ENCODE measurements at places on chromosomes 1 and 21.

DNA sequence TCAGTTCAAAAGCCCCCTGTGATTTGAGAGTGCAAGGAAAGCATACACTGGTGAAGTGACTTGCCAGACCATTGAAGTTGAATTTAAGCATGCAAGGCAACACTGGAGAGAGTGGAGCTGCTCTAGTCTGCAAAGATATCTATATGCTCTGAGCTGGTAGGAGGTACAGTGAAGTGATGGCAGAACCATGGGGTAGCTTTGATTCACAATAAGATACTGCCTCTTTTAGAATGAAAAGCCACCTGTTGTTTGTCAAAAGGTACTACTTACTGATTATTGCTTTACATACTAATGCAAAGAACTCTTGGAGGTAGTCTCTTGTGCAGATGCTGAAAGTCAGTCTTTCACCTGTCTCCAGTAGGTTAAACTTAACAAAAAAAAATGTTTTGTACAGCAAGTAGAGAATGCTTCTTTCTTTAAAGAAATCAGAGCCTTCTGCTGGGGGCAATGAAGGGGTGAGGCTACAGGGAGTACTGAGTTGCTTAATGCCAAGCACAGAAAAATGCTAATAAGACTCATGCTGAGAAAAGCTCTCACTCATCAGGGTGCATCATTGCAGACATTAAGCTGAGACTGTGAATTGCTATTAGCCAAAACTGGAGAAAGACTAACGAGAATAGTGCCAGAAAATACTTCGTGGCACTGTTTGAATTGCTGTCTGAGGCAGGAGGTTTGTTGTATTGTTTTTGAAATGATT, 1150.5 kb upstream of the TMPRSS15 start:
- no peak overlapping the region for H3K27ac ChIP-seq
- H3K36me3 ChIP-seq = no peaks in the 10 kb centered on the region
- no peak overlapping the region for H3K4me3 ChIP-seq
- no peaks in the 10 kb centered on the region for H3K4me1 ChIP-seq

DNA sequence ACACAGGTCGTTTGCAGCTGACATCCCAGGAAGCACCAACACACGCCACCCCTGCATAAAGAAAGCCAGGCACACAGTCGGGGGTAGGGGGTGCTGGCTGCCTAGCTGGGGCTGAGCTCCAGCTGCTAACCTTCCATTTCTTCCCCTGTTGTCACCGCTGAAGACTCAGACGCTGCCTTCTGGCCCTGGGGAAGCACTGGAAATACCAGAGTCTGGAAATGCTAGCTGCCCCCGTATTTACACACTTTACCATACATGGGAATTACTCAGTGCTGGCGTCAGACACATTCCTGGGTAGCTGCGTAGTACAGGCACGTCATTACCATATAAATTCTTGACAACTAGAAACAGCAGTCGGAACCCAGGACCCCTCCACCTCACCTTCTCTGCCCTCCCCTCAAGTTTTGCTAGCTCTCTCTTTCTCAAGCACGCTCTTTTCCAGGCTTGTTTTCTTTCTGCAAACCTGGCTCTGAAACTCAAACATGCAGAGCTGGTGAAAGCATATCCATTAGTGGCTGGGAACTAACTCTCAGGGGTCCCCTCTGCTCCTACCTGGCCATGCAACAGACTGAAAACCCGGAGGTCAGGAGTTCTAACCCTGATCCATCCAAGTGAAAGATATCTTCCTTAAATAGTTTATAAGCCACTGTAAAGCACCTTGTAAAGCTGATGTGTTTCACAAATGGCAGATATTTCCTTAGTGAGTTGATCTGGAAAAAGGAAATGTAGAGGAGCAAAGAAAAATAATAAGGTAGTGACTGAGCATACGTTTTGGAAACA, 3.3 kb downstream of the CSRP1 start:
- no peak overlapping the region for H3K4me3 ChIP-seq
- peaks cover 35% of the 10 kb centered on the region for H3K4me1 ChIP-seq
- H3K36me3 ChIP-seq = peaks cover 6% of the 10 kb centered on the region
- no peak for DNase-seq
- H3K27me3 ChIP-seq = no peaks in the 10 kb centered on the region

DNA sequence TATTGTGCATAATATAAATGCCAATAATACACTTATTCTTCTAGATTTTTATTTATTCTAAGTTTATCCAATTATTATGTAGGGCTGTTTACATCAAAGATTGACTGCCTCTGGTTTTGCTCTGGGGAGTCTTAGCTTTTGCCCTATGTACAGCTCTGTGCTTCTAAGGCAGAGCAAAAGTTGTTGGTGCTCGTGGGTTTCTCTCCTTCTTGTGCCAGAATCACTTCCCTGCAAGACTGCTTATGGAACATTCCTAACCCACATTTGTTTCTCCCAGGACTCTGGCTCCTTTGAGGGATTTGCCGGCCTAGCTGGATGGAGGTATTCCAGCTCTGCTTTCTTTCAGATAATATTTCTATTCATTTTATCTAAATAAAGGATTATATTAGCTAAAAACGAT, 849.1 kb downstream of the USP25 start:
- H3K4me1 ChIP-seq = no peaks in the 10 kb centered on the region
- no peak overlapping the region for H3K4me3 ChIP-seq
- H3K36me3 ChIP-seq = no peaks in the 10 kb centered on the region
- H3K27ac ChIP-seq = no peak overlapping the region

- H3K4me3 ChIP-seq = no peak overlapping the region
- no peak overlapping the region for H3K27ac ChIP-seq
- DNase-seq = no peak
- H3K4me1 ChIP-seq = no peaks in the 10 kb centered on the region
- no peaks in the 10 kb centered on the region for H3K36me3 ChIP-seq
- no peaks in the 10 kb centered on the region for H3K27me3 ChIP-seq
These were observed 319.0 kb upstream of the SNX7 start for GRCh38 chr1:98342566-98342965.

DNA sequence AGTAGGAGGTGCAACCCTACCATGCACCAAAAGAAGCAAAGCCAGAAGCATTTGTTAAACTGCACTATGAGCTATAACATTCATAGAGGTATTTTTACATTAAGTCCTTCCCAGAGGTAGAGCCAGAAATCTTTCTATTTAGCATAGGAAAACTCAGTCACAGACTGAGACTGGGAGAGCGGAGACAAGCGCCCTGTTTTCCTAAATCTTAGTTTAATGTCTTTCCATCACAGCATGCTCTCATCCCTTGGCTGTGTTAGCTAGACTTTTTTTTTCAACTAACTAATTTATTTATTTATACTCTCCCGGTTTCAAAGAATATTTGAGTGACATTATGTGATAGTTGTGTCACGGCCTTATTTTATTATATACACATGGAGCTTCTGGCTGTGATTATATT, 304.1 kb downstream of the LMX1A start:
- H3K4me3 ChIP-seq = no peak overlapping the region
- H3K27me3 ChIP-seq = peaks cover 34% of the 10 kb centered on the region
- no peaks in the 10 kb centered on the region for H3K4me1 ChIP-seq
- no peaks in the 10 kb centered on the region for H3K36me3 ChIP-seq

DNA sequence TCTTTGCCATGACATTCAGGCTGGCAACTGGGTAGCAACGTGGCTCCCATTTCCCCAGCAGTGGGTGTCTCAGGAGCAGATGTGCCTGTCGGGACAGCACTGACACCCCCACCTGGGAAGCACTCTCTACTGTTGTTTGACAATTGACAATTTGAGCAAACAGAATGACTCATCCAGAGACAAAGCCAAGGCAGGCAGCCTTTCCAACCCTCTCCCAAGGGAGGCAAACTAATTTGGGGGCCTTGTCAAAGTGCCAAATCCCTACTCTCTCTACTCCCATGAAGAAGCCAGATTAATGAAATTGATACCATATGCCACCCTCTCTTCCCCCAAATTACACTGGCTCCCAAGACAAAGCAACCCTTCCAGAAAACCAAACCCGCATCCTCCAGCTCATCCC, 65.6 kb downstream of the GRIK3 start:
- no peaks in the 10 kb centered on the region for H3K4me1 ChIP-seq
- no peak overlapping the region for H3K27ac ChIP-seq
- H3K36me3 ChIP-seq = no peaks in the 10 kb centered on the region
- no peak overlapping the region for H3K4me3 ChIP-seq

GRCh38 chr1:44318097-44319088, 36.7 kb downstream of the ERI3 start:
- no peak overlapping the region for H3K4me3 ChIP-seq
- H3K27me3 ChIP-seq = no peaks in the 10 kb centered on the region
- H3K27ac ChIP-seq = peak overlapping the region; percentile 62
- DNase-seq = peak; percentile 42

- H3K36me3 ChIP-seq = no peaks in the 10 kb centered on the region
- no peak overlapping the region for H3K27ac ChIP-seq
- H3K27me3 ChIP-seq = no peaks in the 10 kb centered on the region
- no peak for DNase-seq
These were observed 103.0 kb downstream of the NR5A2 start for GRCh38 chr1:200130552-200130951.

- H3K27ac ChIP-seq = peak overlapping the region; percentile 79
- no peak overlapping the region for H3K4me3 ChIP-seq
- DNase-seq = no peak
These were observed 8.7 kb downstream of the RUNX3 start for GRCh38 chr1:24921412-24921811.

DNA sequence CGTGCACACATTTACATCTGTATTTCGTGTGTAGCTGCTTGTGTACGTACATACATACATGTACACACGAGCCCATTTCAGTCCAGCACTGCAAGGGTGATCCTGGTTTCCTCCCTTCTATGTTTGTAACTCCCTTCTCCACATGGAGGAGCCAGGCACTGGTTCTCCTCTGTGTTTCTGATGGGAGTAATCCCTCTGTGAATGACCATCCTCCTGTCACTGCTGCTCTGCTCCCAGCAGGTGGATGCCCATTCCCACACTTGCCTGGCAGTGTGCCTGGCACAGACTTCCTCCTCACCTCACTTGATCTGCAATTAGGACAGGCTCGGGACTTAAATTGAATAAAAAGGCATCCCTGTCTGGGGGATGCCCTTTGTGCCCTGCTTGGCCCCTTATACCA, 37.1 kb downstream of the TRAPPC10 start:
- H3K27ac ChIP-seq = no peak overlapping the region
- H3K4me1 ChIP-seq = peaks cover 25% of the 10 kb centered on the region
- DNase-seq = no peak
- no peaks in the 10 kb centered on the region for H3K27me3 ChIP-seq

DNA sequence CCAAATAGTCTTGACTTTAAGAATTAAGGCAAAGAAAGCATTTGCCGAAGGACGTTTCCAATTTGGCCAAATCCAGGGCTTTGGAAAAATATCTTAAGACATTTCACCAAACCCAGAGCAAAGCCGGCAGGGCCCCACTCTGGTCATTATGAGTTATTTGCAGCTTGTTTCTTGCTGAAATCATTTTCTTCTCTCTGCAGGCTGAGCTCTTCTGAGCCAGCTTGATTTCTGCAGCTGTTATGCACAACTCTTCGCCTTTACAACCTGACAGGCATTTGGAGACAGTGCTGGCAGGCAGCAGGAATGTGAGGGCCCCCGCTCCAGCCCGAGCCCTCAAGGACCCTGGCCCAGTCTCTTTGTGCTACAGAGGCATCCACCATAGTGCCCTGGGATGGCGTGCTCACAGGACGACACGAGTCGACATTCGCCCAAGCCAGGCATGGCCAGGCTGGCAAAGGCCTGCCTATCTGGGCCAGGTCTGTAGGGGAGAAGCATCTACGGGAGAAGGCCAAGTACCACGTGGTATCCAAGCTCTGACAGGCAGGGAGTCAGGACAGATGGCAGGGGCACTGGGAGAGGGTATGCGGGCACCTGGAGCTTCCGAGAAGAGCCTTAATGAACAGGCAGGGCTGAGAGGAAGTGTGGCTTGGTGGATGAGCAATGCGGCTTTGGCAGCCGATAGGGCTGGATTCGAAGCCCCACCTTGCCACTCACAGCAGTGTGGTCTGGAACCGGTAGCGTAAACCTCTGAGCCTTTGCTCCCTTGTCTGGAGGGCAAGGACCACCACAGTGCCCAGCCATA, 32.3 kb downstream of the SYF2 start:
- no peak overlapping the region for H3K4me3 ChIP-seq
- H3K27me3 ChIP-seq = peaks cover 11% of the 10 kb centered on the region
- no peak for DNase-seq
- no peaks in the 10 kb centered on the region for H3K36me3 ChIP-seq

- peak overlapping the region; percentile 56 for H3K27ac ChIP-seq
- H3K36me3 ChIP-seq = peaks cover 4% of the 10 kb centered on the region
- no peaks in the 10 kb centered on the region for H3K27me3 ChIP-seq
These were observed 138.9 kb downstream of the TOMM20 start for GRCh38 chr1:234989479-234990327.

DNA sequence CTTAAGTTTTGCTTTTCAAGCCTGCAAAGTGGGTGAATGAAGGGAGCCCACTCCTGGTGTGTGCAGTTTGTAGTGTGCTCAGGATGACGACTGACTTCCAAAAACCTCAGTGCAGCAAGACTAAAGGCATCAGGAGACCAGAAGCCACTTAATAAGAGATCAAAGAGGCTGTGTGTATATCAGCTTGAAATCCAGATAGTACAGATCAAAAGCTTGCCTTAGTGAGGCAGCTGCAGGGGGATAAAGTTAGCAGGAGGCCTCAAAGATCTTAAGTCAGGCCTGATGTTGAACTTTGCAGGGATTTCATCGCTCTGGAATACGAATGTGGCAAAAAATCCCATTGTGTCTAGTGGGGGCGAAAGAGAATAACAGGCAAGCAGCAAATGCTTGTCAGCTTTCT, 99.8 kb downstream of the PATJ start:
- no peaks in the 10 kb centered on the region for H3K36me3 ChIP-seq
- H3K4me3 ChIP-seq = no peak overlapping the region
- DNase-seq = no peak
- no peaks in the 10 kb centered on the region for H3K4me1 ChIP-seq

DNA sequence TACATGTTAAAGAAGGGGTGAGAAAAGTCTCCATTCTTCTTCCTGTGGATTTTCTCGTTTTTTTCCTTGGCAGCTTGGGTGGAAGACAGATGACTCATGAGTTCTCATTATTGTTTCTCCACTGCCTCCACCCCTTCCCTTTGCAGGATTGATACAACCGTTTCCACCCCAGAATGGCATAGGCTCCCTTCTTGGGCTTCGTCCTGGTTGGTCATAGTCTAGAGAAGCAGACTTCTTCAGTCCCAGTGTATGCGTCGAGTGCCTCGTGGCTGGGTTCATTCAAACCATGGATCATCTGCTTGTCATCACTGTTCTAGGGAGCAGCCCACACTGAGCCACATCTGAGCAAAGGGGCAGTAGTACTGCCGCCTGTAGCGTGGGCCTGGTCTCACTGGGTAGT, 13.7 kb downstream of the PTGFRN start:
- DNase-seq = no peak
- H3K27me3 ChIP-seq = peaks cover 6% of the 10 kb centered on the region
- no peaks in the 10 kb centered on the region for H3K36me3 ChIP-seq
- H3K4me1 ChIP-seq = no peaks in the 10 kb centered on the region
- no peak overlapping the region for H3K4me3 ChIP-seq
- no peak overlapping the region for H3K27ac ChIP-seq

Measured in stimulated activated naive B cell treated with anti-CD40 and anti-IgM and Interleukin-4, amounts not matched to agents 10 μg/mL and 1 μg/mL and 100 μg/mL, for 72 hours (primary cell).